Naive thymus-derived CD8-positive, alpha-beta T cell (primary cell): ENCODE measurements at places on chromosomes 1 and 21. TPM values are rescaled to one million over a fixed set of nuclear protein-coding genes. Genes with fewer than 3 reads are reported as not detected.

Gene ACTL8
- total RNA-seq = not detected

Gene COL16A1
- not detected for total RNA-seq

GRCh38 chr1:234618737-234619049, 8.7 kb upstream of the IRF2BP2 start:
- DNase-seq = no peak

DNA sequence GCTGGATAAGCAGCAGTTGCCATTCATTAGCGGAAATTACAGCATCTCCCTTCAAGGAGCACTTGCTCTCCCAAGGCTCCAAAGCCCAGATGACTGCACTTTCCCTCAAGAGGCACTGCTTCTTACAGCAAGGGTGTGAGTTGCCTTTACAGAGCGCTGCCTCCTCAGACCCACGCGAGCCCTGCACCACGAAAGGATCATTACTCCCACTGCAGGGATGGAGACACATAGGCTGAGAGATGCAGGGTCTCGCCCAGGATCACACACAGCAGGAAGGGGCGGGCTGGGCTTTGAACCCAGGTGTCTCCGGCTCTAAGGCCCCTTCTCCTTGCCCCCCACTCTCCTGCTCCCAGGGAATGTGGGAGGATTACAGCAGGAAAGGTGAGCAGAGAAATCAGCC, 405.5 kb downstream of the MATN1 start:
- no peak for DNase-seq
